ENCODE measurements at places on chromosomes 3 and 15.

DNA sequence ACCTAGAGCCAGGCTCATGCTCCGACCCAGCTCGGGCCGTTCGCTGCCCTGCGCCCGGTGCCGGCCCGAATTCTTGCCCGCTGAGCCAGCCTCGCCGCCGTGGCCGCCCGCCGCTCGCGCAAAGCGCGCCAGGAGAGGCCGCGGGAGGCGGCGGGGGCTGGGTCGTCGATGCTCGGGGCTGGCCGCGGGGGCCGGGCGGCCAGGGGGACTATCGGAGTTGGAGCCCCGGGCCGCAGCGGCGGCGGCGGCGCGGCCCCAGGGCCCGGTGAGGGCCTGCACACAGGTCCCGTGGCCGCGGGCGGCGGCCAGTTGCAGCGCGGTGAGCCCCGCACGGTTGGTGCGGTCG is 1.1 kb downstream of the ANKRD63 start:
- no peak for DNase-seq

- no peak for DNase-seq
These were observed 186.9 kb downstream of the ARRDC4 start for GRCh38 chr15:98147415-98147814.

GRCh38 chr15:89028036-89028435 is 60.2 kb upstream of the ABHD2 start:
- DNase-seq = no peak

GRCh38 chr3:157445857-157446256 is 9.2 kb downstream of the PTX3 start:
- no peak for DNase-seq

DNA sequence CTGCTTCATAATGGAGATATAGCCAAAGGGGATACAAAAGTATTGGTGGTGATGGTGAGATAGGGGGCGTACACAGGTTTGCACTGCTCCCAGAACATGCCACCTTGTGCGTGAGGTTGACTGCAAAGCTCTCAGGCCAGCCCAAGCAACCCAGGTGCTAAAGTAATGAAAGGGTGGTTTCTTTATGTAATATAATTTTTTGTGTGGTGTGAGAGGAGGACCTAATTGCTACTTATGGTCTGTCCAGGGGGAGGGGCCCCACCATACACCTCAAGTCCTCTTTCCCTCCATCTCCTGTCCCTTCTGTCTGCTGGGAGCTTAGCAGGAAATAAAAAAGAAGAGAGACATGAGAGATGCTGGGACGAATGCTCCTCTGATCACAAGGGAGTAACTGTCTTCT is 53.8 kb downstream of the STARD5 start:
- DNase-seq = no peak

DNA sequence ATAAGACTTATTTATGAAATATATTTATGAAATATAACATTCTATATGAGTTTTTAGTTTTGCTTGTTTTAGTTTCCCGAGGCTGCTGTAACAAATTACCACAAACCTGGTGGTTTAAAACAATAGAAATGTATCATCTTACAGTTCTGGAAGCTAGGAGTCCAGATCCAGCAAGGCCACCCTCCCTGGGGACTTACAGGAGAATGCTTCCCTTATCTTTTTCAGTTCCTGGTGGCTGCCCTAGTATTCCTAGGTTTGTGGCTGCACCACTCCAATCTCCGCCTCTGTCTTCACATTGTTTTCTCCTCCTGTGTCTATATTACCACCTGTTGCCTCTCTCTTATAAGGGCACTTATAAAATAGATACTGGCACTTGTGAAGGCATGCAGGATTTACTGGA is 877.8 kb downstream of the TUSC7 start:
- no peak for DNase-seq

- no peak for DNase-seq
These were observed 8.4 kb upstream of the PPP1R2 start for GRCh38 chr3:195551381-195551978.

DNA sequence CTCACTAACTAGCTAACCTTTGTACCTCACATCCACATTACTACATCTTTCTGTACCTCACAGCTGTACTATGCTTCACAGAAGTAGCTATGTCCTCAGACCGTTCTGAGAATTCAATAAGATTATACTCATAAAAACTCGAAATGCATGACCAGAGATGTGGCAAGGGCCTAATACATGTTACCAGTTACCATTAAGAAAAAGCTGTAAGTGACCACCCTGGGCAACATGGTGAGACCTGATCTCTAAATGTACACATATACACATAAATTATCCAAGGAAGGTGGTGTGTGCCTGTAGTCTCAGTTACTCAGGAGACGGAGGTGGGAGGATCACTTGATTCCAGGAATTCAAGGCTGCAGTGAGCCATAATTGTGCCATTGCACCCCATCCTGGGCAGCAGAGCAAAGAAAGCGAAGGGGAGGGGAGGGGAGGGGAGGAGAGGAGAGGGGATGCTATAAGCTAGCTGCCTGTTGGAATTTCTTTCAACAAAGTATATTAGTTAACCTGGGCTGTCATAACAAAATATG is 482.6 kb upstream of the ZNF717 start:
- no peak for DNase-seq
